ENCODE measurements at places on chromosomes 5 and 9. TPM values are rescaled to one million over a fixed set of nuclear protein-coding genes. Genes with fewer than 3 reads are reported as not detected.

DNA sequence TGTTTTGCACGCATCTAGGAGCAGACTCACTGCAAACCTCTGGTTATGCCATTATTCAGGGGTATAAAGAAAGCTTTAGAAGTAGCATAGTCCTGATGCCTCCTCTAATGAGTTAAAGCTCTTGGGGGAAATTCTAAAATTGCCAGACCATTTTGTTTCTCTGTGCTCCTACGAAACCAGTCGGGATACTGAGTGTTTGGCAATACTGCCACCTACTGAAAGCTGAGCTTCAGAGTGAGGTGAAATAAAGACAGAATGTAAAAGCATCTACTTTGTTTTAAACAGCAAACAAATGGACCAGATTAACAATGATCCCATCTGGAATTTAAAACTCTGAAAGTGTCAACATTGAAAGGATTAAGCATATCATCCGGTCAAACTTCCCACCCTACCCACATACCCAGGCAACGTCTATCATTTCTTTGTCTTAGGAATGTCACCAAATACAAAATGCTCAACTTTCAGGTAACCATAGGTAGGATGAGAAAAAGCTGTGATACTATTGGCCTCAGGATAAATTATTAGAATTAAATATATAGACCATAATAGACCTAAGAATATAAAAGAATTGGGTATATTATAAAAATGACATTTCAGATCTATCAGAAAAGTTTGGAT is 77.8 kb upstream of the SHISAL2B start:
- DNase-seq: peak; percentile 33

Gene RAI14
- total RNA-seq: 2.3 TPM

Gene AGXT2
- not detected for total RNA-seq

GRCh38 chr5:148799737-148800527 is 26.5 kb upstream of the ADRB2 start:
- peak; percentile 32 for DNase-seq

DNA sequence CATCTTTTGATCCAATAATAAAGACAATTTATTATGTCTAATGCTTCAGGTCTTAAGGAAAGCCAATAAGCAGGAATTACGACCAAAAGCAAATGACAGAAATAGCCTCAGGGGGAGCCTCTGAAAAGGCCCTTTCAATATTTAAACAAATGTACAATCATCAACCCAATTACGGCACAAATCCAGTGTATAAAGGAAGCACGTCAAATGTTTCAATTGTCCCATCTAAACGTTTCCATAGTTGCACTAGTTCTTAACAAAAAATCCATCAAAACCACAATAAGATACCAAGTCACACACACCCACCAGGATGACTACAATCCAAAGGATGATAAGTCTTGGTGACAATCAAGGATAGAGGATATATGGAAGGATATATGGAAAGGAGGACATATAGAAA is 41.9 kb downstream of the PSMB7 start:
- DNase-seq: no peak

DNA sequence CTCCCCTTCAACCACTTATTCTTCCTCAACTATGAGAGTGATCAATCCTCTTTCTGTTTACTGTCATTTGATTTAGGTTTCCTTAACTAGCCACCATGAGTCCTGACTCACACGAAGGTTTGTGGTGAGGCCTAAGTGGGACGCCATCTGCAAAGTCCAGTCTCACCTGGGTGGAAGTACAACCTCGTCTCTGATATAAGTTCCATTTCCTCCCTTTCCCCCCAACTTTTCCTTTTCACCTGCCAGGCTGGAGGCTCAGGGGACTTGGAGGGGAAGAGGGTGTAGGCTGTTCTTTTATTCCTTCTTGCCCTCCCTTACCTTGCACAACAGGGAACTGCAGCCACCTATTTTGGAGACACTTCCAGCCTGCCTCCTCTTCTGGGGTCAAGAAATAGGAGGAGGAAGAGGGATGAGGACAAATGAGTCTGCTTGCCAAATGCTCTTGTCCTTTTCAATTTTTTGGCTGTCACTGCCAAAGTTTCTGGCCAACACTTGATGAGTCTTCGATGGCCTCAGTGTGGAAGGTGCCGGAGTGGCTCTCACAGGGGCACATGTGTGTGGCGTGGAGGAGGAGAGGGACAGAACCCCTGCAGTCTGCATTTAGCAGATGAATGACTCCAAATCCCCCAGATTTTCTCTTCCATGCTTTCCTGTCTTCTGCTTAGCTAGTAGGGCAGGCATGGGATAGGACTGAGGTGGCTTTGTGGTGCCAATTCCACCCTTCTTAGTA is 249.6 kb downstream of the NSG2 start:
- no peak for DNase-seq

Gene GFI1B
- not detected for total RNA-seq

GRCh38 chr5:135020111-135020895 is 13.7 kb downstream of the PITX1 start:
- DNase-seq: no peak

Gene SH3GL2
- total RNA-seq: not detected

Measured in activated CD8-positive, alpha-beta T cell treated with anti-CD3 and anti-CD28 coated beads for 36 hours (primary cell).